ENCODE measurements at places on chromosomes 5 and 9. TPM values are rescaled to one million over a fixed set of nuclear protein-coding genes. Genes with fewer than 3 reads are reported as not detected.

IL9 gene
- not detected for total RNA-seq

KIAA1958 gene
- 11.8 TPM for total RNA-seq

DNA sequence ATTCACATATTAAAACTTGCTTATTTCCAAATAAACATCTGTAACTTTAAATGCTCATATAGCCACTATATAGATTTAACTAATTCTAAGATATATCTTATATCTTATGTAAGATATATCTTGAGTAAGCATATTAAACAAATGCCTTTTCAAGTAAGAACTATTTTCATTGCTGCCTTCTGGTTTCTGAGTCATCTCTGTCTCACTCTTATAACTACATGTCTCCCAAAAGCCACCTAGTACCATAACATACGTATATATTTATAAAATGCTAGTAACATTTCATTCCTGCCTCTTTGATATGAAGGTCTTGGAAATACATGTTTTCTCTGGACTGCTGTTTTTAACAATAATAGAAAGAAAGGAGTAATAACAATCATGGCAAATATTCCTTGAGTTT, 429.5 kb downstream of the DTWD2 start:
- no peak for DNase-seq
- no peak overlapping the region for H3K4me3 ChIP-seq
- no peaks in the 10 kb centered on the region for H3K27me3 ChIP-seq
- H3K27ac ChIP-seq: no peak overlapping the region
- H3K4me1 ChIP-seq: no peaks in the 10 kb centered on the region
- H3K36me3 ChIP-seq: no peaks in the 10 kb centered on the region

DNA sequence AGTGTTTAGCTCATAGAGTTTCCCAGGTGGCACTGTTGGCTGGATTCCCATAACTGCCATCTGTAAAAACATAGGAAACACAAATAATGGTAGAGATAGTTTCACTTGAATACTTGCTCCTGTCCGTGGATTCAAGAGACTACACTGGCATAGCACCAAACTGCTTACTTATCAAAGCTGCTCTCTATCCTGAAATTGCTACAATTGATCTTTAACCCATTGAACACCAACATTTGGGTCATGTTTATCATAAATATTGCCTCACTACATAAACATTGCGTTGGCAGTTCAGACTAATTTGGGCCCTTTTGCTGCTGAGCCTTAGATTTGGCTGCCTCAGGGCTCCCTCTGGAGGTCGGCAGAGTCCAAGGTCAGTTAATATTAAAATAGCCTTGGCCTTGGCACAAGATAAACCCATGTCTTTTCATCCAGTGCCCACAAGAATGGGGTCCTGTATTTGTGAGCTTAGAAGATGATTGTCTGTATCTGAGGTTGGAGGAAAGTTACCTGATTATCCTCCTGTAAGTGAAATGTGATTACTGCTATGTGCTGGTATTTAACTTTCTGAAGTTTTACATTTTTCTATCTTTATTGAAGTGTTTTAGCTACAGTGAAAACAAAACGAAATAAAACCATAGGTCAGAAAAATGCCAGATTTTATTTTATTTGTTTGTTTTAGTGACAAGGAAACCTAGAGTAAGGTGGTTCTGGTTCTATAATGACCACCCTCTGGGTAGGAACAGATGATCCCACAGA, 4.0 kb upstream of the RANBP3L start:
- H3K4me3 ChIP-seq: no peak overlapping the region
- H3K36me3 ChIP-seq: no peaks in the 10 kb centered on the region
- peak; percentile 55 for DNase-seq
- no peaks in the 10 kb centered on the region for H3K4me1 ChIP-seq
- H3K27me3 ChIP-seq: no peaks in the 10 kb centered on the region
- H3K27ac ChIP-seq: no peak overlapping the region

GRCh38 chr5:149775785-149776184, 45.7 kb downstream of the PPARGC1B start:
- H3K36me3 ChIP-seq: no peaks in the 10 kb centered on the region
- no peak overlapping the region for H3K27ac ChIP-seq
- H3K27me3 ChIP-seq: no peaks in the 10 kb centered on the region

DNA sequence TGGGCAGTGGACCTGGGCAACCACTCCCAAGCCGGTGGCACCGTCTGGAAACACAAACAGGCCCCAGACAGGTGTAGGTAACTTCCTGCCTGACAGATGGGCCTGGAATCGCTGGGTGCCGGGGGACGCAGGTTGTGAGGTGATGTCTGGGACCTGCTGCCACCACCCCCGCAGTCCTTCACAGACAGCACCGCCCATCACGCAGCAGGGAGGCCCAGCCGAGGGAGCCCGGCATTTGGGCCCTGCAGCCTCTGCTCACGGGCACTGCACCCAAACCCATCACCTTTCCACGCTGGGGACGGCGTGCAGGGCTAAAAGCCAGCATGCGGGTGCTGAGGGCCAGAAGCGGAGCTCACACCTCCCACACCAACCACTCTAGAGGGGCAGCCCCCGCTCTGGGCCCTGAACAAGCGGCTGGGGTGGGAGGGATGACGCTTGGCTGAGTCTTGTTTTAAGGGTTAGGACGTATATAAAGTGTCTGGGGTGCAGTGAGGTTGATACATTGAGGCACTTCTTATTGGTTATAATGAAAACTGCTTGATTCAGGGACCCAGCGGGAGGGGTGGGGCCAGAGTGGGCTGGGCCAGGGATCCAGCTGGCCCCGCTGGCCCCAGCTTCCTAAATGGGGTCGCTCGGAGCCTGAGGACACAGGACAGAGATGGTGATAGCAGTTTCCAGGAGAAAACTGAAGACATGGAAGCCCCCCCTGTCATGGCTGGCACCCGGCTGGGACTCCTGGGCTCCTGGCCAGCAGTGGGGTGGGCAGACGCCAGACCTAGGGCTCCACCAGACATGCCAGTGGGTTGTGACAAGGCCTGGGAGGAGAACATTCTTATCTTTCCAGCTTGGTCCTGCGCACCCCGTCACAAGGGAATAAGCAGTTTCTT, 11.3 kb downstream of the MYMK start:
- no peaks in the 10 kb centered on the region for H3K4me1 ChIP-seq
- H3K4me3 ChIP-seq: no peak overlapping the region
- no peaks in the 10 kb centered on the region for H3K36me3 ChIP-seq
- H3K27ac ChIP-seq: no peak overlapping the region

- DNase-seq: no peak
- no peaks in the 10 kb centered on the region for H3K27me3 ChIP-seq
- H3K36me3 ChIP-seq: no peaks in the 10 kb centered on the region
These were observed 52.2 kb upstream of the MAP3K1 start for GRCh38 chr5:56763182-56763581.
